ENCODE measurements at places on chromosomes 7 and 10.

DNA sequence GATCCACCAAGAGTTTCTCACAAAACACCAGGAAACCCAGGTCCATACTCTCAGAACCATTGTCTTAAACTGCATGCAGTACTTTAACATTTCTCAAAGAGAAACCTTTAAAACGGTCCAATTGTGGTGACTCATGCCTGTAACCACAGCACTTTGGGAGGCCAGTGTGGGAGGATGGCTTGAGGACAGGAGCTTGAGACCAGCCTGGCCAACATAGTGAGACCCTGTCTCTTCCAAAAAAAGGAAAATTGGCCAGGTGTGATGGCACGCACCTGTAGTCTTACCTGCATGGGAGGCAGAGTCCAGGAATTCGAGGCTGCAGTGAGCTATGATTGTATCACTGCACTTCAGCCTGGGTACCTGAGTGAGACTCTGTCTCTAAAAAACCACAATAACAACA lies 97.5 kb upstream of the OIT3 start:
- DNase-seq = no peak

DNA sequence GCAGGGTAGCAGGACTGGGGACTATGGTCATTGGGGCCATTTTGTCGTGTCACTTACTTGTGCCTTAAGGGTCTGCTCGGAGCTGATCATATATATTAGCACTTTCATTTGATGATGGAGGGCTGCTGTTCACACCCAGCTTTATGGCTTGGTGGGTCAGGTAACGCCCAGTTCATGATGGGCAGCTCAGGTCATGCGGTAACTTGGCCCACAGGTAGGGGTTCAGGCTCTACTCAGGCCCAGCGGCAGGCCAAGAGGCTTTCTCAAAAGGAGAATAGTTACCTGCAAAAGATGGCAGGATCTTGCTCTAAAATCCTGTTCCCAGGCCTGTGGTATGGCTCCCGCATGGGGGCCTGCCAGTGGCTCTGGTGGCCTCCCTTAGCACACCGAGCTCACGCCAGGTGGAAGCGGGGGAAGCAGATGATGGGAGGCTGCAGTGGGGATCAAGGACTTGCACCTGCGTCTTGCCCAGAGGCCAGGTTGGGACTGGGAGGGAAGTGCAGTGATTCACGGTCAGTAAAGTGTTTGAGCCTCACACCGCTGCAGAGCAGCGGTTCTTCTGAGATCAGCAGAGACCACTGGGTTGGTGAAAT lies 109.5 kb downstream of the ADCY1 start:
- DNase-seq = no peak

DNA sequence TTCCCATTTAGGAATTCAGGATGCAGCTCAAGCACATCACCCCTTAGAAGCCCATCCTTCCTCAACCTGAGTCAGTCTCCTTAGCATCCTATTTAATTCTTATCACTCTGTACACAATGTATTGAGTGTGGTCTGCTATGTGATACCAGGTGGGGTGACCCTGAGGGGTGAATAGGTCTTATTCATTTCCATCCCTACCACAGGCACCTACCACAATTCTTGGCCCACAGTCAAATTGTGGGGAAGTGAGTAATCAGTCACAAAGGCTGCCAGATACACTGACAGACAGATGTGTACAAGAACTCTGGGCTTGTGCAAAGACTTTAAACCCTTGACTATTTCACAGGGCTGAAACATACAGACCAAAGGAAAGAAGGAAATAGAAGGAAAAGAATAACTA lies 560.5 kb downstream of the PARD3 start:
- no peak for DNase-seq

DNA sequence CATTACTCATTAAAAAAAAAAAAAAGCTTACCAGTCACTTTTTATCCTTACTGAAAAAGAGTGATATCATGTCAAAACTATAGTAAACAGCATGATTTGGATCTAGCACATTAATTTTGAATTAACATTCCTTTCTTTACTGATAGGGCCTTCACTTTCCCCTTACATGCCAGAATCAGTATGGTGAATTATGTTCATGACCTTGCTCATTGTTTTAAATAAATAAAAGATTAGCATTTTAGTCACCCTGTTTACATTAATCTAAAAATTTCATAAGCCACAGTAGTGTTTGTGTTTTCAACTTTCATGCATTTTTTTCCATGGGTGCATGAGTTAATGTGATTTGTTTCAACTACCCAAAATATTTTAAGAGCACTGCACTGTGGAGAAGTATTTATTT lies 160.8 kb downstream of the TFEC start:
- no peak for DNase-seq

DNA sequence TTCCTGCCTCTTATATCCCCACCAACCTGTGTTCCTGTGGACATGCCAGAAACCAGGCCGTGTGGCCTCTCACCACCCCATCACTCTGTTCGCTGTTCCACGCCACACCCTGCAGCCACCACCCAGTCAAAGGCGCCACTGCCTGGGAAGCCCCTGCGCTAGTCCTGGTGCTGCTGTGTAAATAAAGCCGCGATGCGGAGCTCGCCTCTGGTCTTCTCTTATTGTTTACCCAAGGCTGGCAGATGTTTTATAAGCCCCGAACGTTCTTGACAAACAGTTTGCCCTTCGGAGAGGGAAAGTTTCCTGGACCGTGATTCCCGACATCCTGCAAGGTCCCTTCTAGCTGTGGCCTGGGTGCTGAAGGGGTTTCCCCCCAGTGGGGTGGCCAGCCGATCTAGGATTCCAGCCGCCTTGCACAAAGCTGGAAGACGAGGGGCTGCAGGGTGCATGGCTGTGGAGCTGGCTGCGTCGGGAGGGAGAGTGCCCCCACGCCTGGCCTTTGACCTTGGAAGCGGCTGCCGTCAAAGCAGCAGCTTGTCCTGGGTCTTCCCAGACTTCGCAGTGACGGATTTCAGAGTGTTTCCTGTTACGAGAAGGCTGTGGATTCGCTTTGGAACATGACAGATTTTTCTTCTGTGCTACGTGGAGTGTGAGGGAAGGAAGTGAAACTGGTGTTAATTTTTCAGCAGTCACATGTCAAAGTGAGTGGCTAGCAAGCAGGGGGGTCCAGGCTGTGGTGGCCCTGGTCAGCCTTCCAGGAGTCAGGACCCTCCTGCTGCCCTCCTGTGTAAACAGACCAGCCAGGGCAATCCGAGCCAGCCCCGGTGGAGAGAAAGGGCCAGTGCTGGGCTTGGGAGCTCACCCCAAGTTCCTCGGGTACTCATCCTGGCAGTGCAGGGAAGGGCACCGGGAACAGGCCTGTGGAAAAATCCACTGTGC lies 61.6 kb downstream of the LHPP start:
- no peak for DNase-seq

DNA sequence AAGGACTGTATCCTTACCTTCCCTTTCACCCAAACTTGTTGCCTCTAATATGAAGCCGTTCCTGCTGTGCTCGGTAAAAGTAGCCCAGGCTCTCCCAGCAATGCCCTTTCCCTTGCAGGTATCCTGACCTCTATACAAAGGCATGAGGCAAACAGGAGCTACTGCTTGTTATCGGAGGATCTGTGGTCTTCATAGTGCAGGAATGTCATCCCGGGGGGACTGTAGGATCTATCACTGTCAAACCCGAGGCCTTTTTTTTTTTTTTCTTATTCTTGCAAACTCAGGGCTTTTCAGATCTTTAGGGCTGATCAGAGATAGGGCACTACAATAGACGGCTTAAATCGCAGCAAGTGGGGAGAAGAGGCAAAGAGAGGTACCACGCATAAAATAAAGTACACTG lies 1206.6 kb downstream of the TYW1 start:
- DNase-seq = no peak

- DNase-seq = no peak
Observed at GRCh38 chr10:106573106-106573505, 591.4 kb downstream of the SORCS1 start.

GRCh38 chr10:49071160-49071761 lies 44.1 kb downstream of the VSTM4 start:
- no peak for DNase-seq

DNA sequence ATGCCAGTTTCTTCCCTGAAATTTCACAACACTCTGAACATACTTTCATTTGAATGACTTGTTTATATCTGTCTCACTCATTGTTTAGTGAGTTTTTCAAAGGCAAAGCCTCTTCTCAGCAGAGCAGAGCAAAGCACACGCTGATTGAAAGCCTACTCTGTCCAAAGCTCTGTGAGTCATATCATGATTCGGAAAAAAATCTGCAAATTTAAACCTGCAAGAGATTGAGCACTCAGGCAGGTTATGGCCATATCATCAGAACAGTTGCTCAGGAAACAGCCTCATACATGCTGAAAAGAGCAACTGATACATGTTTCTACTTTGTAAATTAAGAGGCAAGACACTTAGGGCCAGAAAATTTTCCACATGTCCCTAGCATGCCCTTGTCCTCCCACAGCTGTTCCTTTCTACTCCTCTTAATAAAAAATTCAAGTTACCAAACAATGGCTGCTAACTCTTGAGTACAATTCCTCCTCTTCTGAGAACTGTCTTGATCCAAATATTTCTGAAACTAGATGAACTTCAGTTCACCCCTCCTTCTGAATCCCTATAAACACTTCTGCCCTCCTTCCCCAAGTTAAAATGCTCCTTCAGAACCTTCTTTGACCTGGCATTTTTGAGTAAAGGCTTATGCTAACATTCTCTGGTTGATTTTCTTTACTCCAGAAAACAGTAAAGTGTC lies 140.6 kb upstream of the HPS1 start:
- DNase-seq = no peak

DNA sequence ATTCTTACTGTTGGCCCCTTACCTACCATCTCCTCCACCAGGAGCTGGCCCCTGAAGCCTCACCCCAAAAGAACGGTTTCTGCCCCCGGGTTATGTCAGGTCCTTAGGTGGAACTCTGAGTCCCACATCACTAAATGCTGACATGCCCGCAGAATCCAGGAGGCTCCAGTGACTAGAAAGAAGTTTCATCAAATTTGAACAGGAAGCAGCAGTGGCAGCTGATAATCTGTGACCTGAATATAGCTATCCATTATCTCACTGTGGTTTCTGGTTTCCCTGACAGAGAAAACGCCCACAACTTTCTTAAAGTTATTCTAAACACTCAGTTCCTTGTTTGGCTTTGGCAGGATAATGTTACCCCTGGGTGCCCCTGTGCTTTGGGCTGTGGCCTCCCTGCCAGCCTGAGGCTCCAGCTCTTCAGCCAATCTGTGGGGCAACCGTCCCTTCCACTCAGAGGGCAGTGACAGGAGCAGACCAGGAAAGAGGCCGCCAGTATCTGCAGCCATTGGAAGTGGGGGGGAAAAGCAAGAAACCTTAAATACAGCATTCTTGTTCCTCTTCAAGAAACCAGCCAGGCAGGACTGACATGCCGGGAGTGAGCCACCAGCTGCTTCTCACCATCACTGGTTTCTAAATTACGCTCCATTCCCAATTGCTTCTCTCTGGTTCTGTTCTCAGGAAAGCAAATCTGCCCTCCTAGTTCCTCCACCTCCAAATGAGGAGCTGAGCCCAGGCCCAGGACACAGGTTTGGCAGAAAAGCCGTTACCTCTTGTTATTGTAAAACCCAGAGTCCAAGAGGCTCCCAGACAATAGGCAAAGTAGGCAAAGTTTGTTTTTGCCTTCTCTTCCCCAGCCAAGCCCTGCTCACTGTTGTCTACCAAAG lies 41.2 kb upstream of the VCL start:
- peak; percentile 42 for DNase-seq

GRCh38 chr10:97024168-97025073 lies 161.3 kb downstream of the SLIT1 start:
- no peak for DNase-seq

DNA sequence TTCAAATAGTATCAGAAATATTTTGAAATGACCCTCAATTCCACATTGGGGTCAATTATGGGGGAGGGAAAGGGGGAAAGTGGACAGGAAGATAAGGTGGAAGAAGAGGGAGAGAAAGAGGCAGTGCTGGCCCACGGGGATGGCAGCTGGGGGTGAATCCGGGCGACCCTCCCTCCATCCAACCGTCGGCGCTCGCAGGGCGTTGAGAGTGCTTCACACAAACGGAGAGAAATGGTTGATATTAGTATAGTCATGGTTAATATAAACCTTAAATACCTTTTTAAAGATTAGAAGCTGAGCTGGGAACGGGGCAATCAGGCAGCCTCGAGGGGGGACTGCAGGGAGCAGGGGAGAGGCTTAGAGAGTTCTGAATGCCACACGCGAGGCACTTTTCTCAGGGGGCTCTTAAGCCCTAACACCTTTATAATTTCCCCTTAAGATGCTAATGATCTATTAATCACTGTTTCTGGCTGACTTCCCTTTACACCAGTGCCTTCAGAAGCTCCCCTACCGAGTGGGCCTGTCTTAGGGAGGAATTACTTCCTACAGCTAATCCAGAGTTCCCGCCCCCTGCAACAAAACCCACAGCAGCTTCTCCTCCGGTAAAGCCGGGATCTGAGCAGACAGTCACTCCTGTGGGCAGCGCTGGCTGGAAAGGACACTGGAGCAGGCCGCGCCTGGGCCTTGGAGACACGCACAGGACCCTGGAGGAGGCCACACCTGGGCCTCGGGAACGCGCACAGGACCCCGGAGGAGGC lies 39.5 kb downstream of the PRKAG2 start:
- DNase-seq = no peak

GRCh38 chr10:48607356-48608278 lies 2.7 kb upstream of the ARHGAP22 start:
- no peak for DNase-seq

DNA sequence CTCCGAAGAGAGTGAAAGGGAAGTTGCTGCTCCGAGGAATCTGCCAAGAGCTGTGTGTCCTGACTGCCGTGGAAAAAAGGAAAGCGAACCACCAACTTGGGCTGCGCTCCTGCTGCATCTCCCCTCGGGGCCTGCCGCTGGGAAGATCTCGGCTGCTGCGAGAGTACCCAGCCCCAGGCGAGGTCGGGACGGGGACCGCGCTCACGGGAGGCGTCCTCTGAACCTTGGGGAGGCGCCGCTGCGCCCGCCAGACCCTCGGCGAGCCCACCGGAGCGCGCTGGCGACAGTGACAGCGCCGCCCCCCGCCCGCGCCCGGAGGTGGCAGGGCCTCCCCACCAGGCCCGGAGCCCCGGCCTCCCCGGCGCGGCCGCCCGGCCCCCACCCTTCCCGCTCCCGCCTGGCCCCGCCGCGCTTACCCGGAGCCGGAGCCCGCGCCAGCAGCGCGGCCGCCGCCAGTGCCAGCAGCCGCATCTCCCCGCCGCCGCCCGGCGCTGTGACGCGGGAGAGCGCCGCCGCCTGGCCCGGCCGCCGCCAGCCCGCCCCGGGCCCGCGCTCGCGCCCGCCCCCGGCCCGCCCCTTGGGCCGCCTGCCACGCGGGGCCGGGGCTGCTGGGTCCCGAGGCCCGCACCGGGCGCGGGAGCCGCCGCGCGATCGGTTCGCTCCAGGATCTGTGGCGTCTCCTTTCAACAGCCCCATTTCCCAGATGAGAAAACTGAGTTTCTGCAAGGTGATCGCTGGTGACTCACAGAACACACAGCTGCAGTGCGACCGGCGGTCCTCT lies at the start of gene VSTM4:
VSTM4 (minus strand) TSS at position 508 of the 781 bp plus-strand sequence; CDS start at position 471, 37 bp downstream.
- DNase-seq = no peak

GRCh38 chr7:28455486-28455885 lies 43.2 kb downstream of the CREB5 start:
- DNase-seq = no peak

DNA sequence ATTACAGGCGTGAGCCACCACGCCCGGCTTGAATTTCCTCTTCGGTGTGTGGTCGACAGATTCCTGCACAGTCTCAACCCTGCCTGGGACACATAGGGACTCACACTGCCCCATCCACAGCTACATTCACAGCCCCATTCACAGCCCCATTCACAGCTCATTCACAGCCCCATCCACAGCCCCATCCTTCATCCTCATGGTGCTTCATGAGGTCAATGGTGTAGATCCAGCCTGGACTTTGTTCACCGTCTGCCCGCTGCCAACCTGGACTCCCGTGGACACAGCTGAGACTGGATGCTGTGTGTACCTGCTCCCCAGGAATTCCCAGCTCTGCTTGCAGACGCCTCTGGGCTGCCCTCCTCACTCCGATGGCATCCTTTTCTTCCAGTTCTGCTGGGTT lies 5.2 kb downstream of the IDI2 start:
- DNase-seq = no peak
